ENCODE measurements at places on chromosomes 12 and 14.

- no peak for DNase-seq
These were observed 29.6 kb upstream of the YAF2 start for GRCh38 chr12:42267413-42268190.

DNA sequence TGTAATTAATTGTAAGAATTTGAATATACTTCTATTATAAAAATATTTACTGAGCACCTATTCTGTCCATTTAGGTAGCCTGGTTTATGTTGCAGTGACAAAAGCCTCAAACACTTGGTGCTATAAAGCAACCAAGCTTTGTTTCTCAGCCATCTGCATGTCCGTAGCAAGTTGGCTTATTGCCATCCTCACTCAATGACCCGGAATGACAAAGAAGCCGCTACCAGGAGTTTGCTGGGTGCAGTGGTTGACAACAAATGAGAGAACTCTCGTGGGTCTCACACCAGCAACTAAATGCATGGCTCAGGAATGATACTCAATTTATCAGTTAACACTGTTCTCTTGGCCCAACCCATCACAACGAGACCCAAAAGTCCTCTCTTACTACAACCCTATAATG lies 553.1 kb downstream of the DIO2 start:
- no peak for DNase-seq

GRCh38 chr14:95814363-95815225 lies 62.0 kb upstream of the TUNAR start:
- no peak for DNase-seq

DNA sequence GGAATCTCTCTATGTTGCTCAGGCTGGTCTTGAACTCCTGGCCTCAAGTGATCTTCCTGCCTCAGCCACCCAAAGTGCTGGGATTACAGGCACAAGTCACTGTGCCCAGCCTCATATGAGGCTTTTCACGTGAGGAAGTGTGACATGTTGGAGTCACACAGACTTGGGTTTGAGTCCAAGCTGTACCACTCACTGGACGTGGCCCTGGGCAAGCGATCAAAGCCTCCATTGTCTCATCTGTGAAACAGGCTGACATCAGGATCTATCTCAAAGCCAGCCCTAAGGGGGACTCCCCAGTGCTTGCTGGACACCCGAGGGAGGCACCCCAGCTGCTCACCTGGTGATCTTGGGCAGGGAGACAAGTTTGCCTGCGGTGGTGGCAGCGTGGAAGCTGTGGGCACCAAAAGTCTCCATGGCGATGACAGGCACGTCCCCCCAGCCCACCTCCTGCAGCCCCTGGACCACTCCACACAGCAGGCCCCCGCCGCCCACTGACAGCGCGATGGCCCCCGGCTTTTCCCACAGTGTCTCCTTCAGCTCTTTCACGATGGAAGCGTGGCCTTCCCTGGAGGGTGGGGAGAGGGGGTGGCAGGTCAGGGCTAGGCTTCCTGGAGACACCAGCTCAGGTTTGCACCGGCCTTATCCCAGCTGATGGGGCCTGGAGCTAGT lies 6.7 kb downstream of the SDS start:
- DNase-seq: no peak

DNA sequence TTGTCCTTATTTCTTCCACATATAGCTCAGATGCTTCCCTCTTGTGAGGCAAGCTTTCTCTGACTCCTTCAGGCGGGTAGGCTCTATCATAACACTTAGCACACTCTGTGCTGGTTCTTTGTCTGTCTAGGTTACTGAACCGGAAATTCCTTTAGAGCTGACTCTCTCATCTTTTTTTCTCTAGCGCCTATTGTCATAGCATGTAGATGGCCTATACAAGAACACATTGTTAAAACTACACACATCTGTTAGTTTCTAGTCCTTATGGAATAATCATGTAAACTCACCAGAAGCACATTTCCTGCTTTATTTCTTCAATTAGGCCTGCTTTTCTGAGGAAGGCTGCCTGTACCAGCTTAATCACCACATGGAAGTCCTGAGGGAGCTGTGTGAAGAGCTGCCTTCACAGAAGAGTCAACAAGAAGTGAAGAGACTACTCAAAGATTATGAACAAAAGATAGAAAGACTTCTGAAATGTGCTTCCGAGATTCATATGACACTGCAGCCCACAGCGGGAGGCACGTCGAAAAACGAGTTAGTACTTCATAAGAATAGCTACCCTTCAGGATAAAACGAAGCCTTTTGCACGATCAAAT lies 143.9 kb downstream of the SYNE2 start:
- no peak for DNase-seq

DNA sequence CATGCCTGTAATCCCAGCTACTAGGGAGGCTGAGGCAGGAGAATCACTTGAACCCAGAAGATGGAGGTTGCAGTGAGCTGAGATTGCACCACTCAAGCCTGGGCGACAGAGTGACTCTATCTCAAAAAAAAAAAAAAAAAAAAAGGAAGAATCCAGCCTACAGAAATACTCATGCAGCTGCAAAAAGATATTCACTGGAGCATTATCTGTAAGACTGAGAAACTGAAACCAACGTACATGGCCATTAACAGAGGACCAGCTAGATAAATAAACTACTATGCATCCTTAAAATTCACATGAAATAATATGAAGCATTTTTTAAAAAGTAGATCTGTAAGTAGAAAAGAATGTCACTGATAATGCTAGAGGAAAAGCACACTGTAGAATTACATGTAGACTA lies 3.5 kb downstream of the SLC7A7 start:
- DNase-seq: no peak

DNA sequence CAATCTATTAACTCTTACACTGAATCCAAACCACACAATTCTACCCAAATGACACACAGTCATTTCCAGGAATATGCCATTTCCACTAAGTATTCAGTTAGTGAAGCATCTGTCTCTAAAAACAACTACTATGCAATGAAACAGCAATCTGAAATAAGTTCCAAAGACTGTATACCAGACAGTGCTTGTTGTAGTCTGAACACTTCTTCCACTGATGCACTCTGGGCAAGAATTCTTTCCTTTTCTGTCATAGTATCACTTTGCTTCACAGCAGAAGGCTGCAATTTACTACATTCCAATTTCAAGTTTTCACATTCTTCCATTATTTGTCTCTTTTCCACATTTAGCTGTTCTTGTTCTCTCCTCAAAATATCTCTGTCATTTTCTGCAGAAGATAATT lies 25.8 kb downstream of the TRIP11 start:
- no peak for DNase-seq

- no peak for DNase-seq
These were observed 49.7 kb downstream of the IGF1 start for GRCh38 chr12:102430661-102431060.

DNA sequence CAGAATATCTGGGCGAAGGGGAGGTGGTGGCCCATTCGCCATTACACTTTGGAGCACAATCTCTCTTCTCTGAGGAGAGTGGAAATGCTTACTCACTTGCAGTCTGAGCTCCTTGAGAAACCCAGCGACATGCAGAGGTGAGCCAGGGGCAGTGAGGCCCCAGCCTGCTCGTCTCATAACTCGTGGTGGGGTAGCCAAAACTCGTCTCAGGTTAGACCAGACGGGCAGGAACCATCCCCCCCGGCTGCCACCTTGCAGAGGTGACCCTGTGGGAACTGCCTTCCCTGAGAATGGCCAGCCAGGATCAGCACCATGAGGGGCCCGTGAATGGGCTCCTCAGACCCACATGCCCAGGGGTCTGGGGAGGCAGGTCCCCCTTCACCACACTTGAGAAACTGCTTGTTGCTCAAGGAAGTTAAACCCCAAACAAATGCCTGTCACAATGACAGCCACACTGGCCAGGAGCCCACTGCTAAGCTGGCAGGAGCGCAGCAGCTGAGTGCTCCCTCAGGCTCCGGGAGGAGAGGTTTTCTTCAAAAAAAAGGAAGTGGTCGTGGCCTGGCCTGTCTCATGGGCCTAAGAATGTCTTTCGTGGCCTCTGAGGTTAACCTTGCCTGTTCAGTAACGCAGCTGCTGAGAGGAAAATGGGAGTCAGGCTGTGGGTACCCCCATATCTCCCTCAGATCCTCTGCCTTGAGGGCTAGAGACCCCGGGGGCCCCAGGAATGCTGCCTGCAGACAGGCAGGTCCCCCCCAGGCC lies 9.2 kb upstream of the ALDH2 start:
- no peak for DNase-seq

DNA sequence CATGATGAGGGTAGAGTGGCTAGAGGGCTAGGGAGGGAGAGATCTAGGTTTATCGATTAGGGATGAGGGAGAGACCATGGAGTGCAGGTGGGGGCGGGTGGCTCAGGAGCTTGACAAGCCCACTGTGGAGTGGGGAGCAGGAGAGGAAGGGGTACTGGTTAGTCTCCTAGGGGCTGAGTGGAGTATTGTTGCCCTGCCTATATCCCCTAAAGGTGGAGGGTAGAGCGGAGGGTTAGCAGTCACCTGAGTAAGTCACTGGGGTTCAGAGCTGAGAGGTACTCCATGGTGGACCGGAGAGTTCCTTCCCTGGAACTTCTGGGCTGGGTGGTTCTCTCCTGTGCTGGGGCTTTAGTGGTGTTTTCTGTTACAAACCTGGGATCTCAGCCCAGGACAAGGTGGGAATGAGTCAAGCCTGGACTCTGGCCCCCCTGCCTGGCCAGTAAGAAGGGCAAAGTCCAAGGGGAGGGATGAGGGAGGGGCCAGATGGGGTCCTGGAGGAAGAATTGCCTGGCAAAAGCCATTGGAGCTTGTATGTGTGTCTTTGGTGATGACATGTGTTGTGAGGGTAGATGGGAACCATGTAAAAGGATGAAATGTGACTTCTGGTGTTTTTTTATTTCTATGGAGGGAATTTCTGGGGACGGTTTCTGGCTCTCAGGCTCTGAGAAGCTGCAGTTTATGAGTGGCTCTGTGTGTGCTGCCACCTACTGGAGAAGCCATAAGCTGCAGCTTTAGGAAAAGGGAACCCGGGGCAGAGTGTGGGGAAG lies at the start of gene CIDEB:
CIDEB (minus strand) TSS at position 403 of the 767 bp plus-strand sequence; CDS start at position 284, 119 bp downstream.
- peak; percentile 27 for DNase-seq

DNA sequence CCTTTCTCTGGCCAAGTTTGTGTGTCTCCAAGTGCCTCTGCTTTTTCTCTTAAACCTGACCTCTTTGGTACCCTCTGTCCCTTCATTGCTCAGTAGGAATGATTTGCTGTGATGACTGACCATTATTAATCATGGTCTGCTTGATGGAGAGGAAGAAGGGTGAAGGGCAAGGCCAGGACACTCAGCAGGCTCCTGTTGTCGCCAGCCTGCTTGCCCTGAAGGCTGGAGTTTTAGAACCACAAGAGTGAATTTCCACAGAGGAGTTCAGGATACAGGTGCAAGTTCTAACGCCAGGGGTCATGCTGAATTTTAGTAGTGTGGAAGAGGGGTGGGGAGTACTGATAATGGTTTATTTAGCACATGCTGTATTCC lies 2.8 kb upstream of the ITGA5 start:
- no peak for DNase-seq

DNA sequence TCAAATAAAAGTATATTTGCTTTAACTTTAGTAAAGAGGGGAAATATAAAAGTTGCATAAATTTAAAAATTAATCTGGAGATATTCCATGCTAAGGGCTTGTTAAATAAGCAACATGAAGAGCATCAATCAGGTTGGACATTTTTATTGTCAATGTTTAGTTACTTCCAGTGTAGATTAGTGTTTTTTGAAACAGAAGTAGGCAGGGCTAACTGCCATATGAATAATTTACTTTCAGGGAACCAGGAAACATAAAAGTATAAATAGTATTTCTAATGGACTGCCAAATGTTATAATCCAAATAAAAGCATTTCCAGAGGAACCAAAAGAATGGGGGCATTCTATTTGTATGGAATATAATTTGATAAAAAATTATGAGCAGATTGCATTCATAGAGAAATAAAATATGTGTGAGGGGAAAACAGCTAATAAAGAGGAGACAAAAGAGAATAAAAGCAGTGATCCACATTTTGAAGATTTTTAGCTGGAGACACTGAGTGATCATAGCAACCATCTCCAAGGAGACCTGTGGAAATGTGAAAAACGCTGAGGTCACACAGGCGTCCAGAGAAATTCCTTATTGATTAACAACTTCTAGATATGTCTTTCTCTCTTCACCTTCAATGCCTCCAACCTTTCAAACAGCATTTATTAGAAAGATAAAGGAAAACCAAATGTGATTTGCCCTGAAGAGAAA lies 70.8 kb downstream of the SRGAP1 start:
- DNase-seq: peak; percentile 21

- no peak for DNase-seq
These were observed 154.5 kb downstream of the SEC23A start for GRCh38 chr14:38948576-38948975.

- DNase-seq: peak; percentile 63
These were observed 180.3 kb upstream of the RTL1 start for GRCh38 chr14:101083564-101084435.

GRCh38 chr14:92520102-92521057 lies 6.8 kb downstream of the RIN3 start:
- DNase-seq: no peak

- DNase-seq: no peak
These were observed 2.0 kb upstream of the ACTN1 start for GRCh38 chr14:68981139-68981538.

- no peak for DNase-seq
These were observed 6.2 kb downstream of the SIX1 start for GRCh38 chr14:60643141-60643462.

- DNase-seq: no peak
These were observed 39.5 kb downstream of the L2HGDH start for GRCh38 chr14:50272498-50272897.

GRCh38 chr14:44745371-44745770 lies 216.4 kb downstream of the KLHL28 start:
- no peak for DNase-seq

GRCh38 chr14:72675126-72675525 lies 218.8 kb downstream of the DPF3 start:
- DNase-seq: no peak

DNA sequence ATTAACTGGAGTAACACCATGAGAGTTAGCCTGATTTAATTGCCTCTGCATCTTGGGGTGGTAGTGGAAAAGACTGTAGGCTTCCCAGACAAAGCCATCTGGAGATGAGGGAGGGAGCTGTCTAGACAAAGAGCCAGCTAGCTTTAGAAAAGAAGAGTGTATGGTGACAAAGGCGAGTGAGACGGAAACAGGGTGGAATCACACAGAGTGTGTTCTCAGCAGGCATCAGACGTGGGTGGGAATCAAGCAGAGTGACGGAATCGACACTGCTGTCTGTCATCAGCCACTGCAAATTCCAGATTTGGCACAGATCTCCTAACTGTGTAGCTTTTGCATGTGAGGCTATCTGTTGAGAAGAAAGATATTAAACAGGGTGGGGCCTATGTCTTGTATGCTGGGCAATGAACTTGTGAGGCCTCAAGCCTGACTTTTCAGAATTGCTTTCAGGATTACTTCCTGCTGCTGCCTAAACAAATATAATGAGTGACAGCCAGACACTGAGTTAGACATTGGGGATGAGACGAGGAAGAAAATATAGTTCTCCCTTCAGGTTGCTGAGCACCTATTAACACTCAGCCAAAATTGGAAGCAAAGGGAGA lies 236.5 kb upstream of the GRIP1 start:
- no peak for DNase-seq

GRCh38 chr12:67813456-67813904 lies 164.9 kb downstream of the DYRK2 start:
- no peak for DNase-seq

GRCh38 chr14:33452995-33453394 lies 497.9 kb downstream of the EGLN3 start:
- DNase-seq: no peak

GRCh38 chr14:104712881-104713734 lies 10.9 kb upstream of the ADSS1 start:
- no peak for DNase-seq

GRCh38 chr12:32089586-32089985 lies 17.1 kb upstream of the BICD1 start:
- no peak for DNase-seq

GRCh38 chr14:43872222-43872621 lies 634.9 kb downstream of the FSCB start:
- DNase-seq: no peak

Measured in NCI-H2029 (cell line).